Stimulated activated CD8-positive, alpha-beta memory T cell treated with anti-CD3 and anti-CD28 coated beads, Interleukin-4, amount 100 ng/mL, for 4 hours (primary cell): ENCODE measurements at places on chromosomes 3 and 15.

GRCh38 chr3:54906763-54907162, 21.1 kb downstream of the LRTM1 start:
- DNase-seq = no peak

DNA sequence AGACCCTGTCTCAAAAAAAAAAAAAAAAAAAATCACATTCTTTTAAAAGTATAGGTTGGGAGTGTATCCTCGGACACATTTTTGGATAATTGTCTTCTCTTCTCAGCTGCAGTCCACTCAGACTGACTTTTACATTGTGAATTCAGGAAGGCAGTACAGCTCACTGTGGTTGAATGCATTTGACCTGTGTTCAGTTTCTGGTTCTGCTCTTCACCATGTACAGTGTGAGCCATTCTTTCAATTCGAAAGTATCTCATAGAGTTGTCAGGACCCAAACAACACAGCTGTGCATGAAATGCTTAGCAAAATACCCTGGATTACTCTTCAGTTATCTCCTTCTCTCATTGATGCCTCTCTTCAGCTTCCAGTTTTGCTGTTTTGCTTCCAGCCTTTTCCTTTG, 5.0 kb downstream of the CMTM8 start:
- no peak for DNase-seq

DNA sequence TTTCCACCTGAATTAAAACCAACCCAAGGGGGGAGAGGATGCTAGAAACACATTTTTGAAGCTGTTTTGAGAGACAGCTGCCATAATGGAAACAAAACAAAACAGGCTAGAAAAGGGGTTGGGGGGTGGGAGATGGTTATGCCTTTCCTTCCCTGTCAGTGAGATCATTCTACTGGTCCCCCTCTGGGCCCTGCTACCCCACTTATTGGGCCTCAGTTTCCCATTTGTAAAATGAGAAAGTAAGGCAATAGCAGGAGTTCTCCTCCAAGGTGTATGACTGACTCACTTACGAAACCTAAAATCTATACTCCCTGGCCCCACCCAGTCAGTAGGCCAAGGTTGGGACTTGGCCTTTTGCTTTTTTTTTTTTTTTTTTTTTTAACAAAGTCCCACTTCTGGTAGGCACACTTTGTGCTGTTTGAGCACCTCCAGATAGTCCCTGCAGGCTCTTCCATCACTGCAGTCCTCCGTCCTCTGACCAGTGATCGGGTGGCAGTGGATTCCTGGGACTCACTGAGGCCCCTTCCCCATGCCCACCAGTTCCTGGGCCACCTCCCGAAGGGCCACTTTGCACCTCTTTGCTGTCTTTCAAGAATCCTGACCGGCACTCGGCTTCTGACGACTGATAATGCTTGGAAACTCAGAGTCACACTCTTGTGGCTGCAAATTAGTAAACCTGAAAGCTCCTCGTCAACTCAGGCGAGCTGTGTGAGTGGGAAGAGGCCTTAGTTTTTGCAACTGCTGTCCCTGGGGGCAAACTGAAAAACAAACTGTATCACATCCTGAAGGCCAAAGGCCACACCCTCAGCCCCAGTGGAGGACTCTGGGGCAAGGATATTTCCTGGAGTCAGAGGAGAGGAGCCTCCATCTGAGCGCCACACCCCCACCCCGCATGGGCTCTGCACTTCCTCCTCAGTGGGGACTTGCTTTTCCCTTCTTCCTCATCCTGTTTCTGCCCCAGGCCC, 6.7 kb upstream of the PSTPIP1 start:
- no peak for DNase-seq

GRCh38 chr3:96657710-96658109, 156.7 kb upstream of the EPHA6 start:
- DNase-seq = no peak

DNA sequence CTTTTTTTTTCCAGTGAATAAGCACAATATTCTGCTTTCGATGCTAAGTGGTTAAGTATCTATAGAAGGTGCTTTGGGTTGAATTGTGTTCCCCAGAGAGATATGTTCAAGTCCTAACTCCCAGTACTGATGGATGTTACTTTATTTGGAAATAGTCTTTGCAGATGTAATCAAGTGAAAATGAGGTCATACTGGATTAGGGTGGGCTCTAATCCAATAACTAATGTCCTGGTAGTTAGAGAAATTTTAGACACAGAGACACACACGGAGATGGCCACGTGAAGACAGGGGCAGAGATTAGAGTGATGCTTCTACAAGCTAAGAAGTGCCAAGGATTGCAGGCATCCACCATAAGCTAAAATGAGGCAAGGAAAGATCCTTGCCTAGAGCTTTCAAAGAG, 662.3 kb downstream of the NAALADL2 start:
- DNase-seq = no peak

- no peak for DNase-seq
Measured at GRCh38 chr3:195258449-195259153, 12.4 kb downstream of the XXYLT1 start.

- DNase-seq = no peak
Measured at GRCh38 chr3:117616227-117616626, 906.6 kb downstream of the TUSC7 start.

DNA sequence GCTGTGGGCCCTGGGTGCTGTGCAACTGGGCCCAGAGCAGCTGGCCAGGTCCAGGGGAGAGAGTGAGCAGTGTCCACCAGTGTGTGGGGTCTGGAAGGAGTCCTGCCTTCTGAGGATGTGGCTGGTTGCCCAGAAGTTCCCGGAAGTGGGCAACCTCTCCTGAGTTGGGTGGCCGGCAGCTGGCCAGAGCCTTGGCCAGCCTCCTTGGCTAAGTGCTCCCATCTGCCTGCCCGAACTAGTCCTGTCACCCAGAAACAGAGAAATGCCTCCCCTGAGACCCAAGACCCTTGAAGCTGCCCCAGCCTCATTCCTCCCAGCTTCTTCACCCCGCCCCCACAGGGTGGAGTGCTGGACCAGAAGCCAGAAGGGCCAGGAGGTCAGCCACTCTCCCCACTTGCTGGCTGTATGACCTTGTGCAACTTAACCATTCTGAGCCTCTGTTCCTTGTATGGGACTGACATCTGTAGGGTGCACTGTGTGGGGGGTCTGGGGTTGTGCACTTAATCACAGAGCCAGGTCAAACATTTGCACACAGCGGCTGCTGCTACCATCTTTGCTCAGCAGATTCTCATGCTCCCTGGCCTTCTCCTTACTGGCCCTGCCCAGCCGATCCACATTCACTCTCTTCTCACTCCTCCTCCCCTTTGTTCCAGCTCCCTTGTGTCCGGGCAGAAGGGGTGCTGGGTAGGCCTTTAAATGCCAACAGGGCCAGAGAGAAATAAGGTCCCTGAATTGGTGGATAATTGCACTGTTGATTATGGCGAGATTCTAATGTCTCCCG, 7.5 kb upstream of the ALAS1 start:
- no peak for DNase-seq

- no peak for DNase-seq
Measured at GRCh38 chr3:103385961-103386656, 951.3 kb downstream of the ZPLD1 start.

DNA sequence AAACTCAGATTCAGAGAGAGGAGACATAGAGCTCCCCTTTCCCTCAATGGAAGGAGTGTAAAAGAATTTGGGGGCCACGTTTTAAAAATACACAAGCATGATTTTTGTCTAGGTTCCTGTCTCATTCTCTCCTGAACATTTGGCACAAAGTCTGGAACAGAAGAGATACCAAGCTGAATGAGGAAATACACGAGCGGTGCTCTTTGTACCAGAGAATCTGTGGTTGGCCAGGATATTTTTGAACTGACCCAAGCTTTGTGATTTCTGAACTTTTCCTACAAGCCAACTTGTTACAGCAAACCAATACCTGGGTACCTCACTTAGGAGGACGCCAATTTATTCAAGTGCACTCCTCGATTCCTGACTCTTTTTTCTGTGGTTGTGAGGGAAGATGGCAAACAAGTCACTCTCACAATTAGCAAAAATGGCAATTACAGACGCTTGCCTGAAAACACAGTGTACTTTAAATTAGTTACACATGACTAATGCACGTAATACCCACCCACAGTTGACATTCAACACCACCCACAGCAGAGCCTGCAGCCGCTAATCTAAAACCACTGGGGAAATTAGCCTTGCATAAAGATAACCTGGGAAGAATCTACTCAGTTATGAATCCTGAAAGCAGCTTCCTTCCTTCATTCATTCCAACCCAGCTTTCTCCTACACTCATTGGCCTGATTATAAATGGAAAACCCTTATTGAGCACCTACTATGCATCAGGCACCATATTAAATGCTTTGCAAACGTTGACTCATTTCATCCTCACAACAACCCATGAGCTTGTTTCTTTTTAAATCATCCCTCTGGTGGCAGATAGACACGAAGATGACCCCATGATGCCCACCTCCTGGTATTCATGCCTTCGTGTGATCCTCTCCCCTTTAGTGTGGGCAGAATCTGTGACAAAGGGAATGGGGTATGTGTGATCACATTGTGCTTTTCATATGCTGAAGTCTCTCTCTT, 293.5 kb downstream of the KBTBD8 start:
- no peak for DNase-seq

- DNase-seq = no peak
Measured at GRCh38 chr15:75140080-75140879, 61.4 kb upstream of the C15orf39 start.

GRCh38 chr15:68353421-68354135, 76.0 kb downstream of the FEM1B start:
- no peak for DNase-seq

- DNase-seq = no peak
Measured at GRCh38 chr15:86082619-86083380, 3.1 kb downstream of the AGBL1 start.
